K562 (cell line): ENCODE measurements at places on chromosomes 7 and 10. TPM values are rescaled to one million over a fixed set of nuclear protein-coding genes. Genes with fewer than 3 reads are reported as not detected.

DNA sequence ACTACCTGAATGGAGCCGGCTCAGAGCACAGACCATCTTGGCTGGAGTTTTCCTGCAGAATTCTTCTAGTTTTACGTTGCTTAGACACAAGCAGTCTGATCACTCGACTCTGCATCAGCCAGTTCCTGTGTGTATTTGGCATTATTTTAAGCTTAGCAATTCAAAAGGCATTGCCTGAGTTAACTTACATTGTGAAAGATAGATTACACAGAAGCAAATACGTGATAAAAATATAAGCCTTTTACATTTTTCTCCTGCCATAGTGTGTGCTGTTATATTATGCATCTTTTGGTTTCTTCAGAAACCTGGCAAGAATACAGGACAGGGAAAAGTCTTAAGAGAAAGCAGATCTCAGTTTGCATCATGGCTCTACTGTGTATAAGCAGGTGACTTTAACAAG, 98.1 kb downstream of the LRRC4 start:
- no peak for DNase-seq

DNA sequence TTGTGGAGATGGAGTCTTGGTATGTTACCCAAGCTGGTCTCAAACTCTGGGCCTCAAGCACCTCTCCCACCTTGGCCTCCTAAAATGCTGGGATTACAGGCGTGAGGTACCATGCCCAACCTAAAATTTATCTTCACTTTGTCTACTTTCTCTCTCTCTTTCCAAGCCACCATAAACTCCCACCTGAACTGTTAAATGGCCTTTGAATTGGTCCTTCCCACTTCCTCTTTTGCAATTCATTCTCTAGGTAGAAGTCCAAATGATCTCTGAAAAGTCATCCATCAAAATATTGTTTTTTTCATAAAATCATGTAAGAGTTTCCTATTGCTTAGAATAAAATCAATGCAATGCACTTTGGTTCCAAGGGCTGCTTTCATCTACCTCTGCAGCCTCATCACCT, 90.1 kb upstream of the CELF2 start:
- DNase-seq = no peak

The UBTD1 gene
- total RNA-seq = 1.3 and 2.2 TPM in 2 replicates

DNA sequence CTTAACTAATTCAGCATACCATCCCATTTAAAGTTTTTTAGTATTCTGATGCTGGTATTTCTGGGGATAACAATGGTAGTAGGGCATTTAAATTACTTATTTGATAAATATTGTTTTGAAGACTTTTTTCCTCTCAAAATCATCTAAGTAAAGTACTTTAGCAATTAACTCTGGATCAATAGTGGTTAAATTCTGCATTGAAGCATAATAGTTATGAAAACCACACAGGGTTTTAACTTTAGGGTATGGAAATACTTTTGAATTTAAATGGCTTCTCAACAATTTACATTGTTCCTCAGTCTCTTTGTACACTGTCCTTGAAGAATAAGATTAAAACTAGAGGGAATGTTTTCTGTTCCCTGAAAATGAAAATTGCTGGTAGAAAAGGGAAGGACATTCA, 202.6 kb upstream of the STEAP4 start:
- no peak for DNase-seq

DNA sequence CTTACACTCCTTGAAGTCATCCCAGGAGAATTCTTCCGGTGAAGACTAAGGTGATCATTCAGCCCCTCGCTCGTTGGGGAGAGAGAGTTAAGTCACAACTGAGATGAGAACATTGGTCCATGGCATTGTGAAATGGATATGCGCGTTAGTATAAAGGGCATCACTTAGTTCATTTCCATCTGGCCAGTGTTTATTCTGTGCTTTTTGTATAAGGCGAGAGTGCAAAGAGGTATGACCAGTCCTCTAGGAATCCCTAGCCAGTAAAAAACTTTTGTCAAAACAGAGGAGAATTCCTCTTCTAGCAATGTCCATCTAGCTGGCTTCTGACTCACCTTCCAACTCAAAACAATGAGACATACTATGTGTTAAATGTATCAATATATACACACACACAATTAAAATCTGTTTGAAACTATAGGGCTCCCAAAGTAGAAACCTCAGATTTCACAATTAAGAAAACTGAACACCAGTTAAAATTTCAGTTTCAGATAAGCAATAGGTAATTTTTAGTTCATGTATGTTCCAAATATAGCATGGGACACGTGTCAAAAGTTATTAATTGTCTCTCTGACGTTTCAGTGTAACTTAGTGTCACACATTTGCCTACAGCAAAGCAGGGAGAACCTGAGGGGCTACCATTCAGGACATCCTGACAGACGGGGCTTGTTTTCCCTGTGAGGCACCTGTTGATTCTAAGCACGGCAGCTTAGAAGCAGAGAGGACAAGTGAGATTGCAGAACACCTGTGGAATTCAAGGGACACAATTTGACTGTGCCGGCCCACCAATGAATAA, 158.9 kb downstream of the KLF6 start:
- no peak for DNase-seq

DNA sequence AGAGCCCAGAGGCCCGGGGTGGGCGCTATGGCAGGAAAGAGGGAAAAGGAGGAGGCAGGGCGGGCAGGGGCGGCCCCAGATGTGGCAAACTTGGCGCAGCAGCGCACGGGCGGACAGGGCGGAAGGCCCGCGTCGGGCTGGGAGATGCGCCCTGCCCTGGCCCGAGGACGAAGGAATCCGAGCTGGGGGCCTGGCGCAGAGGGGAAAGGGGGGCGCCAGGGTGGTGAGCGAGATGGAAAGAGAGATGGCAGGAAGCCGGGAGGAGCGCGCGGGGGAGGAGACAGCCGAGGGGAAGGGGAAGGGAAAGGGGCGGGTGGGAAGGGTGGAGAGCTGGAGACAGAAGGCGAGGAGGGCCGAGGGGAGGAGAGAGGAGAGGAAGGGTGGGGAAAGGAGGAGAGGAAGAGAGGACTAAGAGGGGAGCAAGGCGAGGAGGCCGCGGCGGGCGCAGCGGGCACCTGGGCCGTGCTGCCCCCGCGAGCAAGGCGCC, at the start of gene MARVELD1:
MARVELD1 (plus strand) TSS at position 392 of the 487 bp plus-strand sequence. CDS start 147 bp downstream, outside the sequence.
- DNase-seq = peak; percentile 61
